ENCODE measurements at places on chromosomes 16 and 17.

DNA sequence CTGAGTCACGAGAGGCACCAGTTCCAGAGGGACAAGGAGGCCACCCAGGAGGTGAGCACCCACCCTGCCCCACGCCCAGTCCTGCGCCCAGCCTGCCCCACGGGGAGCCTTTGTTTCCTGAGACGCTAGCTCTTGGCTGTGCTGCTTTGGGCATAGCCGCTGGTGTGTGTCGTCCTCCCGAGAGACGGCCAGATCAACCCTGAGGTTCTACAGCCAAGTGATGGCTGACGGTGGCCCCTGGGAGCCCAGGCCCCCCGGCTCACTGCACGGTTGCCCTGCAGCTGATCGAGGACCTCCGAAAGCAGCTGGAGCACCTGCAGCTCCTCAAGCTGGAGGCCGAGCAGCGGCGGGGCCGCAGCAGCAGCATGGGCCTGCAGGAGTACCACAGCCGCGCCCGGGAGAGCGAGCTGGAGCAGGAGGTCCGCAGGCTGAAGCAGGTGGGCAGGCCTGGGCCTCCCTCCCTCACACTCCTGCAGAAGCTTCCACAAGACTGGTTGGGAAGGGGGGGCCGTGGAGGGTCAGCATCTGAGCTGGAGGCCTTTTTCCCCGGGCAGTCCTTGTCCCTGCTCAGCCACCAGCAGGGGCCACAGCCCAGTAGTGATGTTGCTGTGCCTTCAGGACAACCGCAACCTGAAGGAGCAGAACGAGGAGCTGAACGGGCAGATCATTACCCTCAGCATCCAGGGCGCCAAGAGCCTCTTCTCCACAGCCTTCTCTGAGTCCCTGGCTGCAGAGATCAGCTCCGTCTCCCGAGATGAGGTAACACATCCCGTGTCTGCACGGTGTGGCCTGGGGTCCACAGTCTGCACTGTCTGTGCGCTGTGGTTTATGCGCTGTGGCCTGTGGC is 7.4 kb upstream of the CAPN15 start:
- DNase-seq = no peak

DNA sequence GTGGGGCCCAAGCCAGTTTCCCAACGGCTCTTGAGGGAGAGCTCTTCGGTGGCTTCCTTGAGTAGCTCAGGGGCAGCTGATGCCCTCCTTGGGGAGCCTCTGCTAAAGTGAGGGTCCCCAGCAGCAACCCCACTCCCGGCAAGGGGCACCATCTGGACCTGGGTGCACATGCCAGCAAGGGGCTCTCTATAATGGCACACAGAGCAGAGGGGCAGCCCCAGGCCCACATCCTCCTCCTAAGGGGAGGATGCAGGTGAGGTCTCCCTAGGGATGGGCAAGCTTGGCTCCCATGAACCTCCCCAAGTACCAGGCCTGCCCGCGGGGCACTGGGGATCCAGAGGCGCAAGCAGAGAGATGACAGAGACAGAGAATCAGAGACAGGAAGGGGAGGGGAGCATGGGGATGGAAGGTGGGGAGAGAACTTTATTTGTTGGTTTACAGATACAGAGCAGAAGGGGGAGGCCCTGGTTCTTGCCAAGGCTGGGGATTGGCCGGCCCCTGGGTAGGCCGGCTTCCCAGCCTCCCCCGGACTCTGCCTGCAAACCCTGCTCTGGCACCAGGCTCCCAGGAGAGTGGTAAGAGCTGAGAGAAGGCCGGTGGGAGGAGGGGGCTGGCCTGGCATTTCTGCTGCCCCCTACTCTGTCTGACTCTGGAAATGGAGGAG is 61.4 kb downstream of the SRCIN1 start:
- DNase-seq = no peak

DNA sequence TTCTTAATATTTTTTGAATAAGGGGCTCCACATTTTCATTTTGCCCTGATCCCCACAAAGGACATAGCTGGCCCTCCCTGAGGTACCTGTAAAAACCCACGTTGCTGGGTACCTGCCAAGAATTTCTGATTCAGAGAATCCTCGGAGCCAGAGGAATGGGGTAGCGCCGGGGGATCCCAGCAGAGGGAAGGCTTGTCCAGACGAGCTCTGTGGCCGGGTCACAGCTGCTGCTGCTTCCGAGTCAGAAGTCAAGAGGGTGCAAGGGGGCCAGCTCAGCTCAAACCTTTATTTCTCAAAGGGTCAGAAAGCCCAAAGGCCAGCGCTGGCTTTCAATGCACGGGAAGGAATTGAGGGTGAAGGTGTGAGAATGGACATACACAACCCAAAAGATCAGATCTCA is 68.9 kb upstream of the SDK2 start:
- no peak for DNase-seq

GRCh38 chr16:47977802-47978201 is 178.0 kb downstream of the ABCC12 start:
- no peak for DNase-seq

DNA sequence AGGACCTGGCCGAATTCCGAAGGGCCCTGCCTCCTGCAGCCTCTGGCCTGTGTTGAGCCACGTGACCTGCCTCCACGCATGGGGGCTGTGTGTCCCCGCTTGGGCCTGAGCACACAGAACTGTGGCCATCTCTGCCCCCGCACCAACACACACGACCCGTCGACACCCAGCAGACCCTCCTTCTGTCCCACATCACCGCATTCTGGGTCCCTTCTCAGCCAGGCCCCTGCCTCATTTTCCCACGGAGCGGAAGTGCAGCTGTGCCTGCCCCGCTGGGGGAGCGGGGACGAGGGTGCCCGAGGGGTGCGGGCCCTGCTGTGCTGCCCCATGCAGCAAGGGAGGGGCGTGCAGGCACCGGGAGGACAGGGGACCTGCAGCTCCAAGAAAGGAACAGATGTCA is 18.4 kb downstream of the NDUFAF8 start:
- no peak for DNase-seq

DNA sequence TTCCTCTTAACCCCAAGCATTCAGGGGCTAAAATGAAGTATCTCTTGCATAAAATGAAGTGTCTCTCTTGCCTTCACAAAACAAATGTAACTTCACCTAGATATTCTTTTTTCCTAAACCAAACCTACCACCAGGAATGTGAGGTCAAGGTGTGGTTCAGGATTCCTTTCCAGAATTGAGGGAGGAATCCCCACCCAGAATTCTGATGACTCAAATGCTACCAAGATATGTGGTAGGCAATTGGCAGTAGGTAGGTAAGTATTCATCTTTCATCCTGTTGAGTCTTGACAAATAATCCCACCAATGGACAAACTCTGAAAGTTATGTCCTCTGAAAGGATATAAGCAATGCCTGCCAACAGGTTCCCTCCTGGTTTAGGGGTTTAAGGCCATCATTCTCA is 26.2 kb downstream of the TRIM16 start:
- no peak for DNase-seq

DNA sequence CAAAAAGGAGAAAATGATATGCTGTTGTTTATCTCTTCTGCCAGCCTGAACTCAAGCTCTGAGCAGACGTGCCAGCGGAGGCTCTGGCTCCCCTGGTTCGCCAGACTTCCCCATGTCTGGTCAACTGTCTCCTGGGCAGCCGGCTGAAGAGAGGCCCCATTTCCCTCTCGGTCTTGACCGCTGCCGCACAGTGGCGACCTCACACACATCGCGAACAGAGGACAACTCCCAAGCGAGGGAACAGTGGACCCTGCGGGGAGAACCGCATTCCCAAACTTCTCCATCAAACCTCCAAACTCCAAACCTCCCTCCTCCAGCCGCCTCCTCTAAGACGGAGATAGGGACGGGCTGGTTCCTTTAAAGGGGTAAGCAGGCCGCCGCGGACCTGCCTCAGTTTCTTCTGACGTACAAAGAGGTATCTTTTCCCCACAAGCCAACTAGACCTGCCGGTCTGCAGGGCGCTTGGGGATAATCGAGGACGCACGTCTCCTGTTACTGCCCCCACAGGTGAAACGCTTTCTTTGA is 24.9 kb upstream of the RFFL start:
- no peak for DNase-seq

Measured in hematopoietic multipotent progenitor cell treated with erythropoietin and hydrocortisone succinate and interleukin-3 and kit ligand, for 8 days (in vitro differentiated cells).